ENCODE measurements at places on chromosomes 13 and 19.

DNA sequence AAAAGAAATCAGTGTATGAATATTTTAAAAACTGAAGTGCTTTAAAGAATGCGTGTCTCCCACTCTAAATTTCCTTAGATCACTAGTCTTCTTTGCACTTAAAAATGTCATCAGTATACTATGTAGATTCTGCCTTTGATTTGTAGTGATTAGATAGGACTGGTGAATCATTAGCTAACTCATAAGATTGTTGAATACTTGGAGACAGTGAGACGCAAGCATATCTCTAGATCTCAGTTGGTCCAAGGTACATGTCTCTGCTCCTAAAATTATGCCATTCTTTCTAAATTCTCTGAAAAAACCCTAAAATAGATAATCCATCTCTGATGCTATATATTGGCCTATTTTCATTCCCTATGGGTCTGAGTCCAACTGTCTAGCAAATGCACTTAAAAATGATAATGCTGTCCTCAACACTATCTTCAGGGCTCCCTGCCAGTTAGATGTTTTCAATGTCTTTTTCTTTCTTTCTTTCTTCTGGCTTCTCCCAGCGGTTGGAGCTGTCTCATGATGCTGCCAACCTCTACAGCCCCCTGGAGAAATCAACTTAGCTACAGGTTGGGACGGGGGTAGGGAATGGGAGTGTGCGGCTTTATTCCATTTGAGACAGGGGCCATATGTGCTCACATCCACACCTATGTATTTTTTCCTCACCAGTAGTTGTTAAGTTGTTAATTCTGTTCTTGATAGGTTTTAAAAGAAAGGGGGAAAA, 301.0 kb downstream of the NDFIP2 start:
- no peak for DNase-seq

- DNase-seq = no peak
Observed at GRCh38 chr13:41028051-41028450, 8.9 kb upstream of the ELF1 start.

- DNase-seq = no peak
Observed at GRCh38 chr13:49693877-49694276, 2.6 kb upstream of the EBPL start.

- no peak for DNase-seq
Observed at GRCh38 chr19:5615756-5616327, 6.7 kb downstream of the SAFB2 start.

DNA sequence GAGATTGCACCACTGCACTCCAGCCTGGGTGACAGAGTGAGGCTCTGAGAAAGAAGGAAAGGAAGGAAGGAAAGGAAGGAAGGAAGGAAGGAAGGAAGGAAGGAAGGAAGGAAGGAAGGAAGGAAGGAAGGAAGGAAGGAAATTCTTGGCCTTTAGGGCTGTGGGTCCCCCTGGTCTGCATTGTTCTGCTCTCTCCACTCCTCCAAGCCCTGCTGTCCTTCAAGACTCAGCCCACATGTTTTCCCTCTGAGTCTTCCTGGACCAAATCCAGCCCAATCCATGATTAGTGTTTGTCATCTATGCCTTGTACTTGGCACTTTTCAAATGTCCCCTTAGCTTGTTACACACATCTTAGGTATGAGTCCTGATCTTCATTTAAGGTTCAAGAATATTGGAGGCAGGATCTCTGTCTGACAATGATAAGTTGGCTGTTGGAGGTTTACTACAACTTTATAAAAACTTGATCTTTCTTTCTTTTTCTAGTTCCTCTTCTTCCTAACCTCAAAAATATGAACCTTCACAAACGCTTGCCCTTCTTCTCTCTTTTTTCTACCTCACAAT, 48.8 kb upstream of the INTS6 start:
- DNase-seq = no peak

GRCh38 chr19:56124578-56124977, 3.5 kb upstream of the ZNF787 start:
- DNase-seq = no peak

DNA sequence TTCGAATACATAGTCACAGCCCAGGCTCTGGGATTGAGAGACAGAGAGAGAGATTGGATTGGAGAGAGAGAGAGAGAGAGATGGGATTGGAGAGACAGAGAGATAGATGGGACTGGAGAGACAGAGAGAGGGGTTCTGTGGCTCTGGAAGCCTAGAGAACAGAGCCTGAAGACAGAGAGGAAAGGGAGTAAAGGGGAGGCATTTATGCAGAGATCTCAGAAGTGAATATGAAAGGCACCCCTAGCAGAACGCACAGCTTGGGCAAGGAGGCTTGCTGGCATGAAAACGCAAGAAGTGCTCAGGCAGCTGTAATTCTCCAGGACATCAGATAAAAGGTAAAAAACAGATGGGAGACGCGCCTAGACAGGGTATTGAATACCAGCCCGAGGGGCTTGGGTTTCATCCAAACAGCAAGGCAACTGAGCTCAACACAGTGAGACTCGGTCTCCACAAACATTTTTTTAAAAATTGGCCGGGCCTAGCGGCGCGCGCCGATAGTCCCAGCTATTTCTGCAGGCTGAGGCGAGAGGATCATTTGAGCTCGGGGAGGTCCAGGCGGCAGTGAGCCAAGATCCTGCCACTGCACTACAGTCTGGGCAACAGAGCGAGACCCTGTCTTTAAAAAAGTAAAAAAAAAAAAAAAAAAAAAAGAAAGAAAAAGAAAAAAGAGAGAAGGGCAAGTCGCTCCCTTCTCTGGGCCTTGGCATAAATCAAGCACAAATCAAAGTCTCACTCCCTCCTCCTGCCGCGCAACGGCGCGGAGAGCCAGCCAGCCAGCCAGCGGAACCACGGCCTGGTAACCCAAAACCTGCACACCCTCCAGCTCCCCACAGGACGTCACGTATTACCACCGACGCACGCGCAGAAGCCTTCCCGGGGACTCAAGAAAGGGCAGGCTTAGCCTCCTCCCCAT, 774 bp upstream of the PPP2R1A start:
- peak; percentile 30 for DNase-seq

All from AG04450 (cell line).